NCI-H1105 treated with DMSO at 0.1 percent for 48 hours (cell line): ENCODE measurements at places on chromosomes 6 and 20.

DNA sequence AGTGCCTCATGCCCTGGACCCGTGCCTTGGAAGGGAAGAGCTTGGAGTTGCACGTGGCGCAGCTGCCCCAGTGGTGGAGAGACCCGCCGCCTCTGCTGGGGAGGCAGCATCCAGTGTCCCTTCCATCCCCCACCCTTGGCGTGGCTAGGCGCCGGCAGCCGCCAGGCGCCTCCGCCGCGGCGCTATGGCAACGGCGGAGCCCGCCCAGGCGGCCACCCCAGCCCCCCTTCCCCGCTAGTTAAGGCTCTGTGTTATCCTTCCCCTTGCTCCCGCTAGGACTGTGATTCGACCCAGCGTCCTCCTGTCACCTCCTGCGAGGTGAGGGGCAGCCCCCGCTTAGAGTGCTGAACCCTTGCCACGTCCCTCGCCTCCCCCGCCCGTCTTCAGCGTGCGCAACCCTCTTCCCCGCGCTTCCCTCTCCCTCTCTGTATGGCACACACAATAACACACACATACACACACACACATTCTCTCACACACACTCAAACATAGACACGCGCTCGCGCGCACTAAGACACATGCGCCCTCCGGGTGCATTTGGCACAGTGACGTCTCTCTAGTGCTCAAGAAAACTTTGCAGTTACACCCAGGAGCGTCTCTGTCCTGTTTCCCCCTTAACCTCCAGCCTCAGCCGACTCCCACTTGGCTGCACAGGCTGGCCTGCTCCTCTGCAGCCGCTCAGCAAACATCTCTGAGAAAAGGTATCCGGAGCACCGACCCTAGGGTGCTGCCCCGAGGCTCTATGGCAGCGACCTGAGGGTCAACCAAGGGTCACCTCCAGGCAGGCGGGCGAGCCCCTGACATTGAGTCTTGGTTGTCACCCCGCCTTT, 8.5 kb downstream of the GRIK2 start:
- DNase-seq, result peak; percentile 41

DNA sequence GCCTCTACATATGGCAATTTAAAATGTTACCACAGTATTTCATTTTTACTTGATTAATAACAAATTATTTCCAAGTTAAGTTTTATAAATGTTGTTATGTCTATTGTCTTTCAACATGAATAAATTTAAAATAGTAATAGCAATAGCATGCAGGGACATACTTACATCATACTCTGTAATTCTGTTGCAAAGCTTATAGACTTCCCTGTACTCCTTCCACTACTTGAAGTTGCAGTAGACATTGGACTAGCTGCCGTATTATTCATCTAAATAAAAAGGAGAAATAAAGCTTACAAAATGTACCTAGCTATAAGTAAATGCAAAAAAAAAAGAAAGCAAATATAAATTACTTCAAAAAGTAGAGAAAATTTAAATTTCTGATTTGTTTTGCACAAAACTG, 12.7 kb downstream of the SUPT3H start:
- DNase-seq, result no peak

DNA sequence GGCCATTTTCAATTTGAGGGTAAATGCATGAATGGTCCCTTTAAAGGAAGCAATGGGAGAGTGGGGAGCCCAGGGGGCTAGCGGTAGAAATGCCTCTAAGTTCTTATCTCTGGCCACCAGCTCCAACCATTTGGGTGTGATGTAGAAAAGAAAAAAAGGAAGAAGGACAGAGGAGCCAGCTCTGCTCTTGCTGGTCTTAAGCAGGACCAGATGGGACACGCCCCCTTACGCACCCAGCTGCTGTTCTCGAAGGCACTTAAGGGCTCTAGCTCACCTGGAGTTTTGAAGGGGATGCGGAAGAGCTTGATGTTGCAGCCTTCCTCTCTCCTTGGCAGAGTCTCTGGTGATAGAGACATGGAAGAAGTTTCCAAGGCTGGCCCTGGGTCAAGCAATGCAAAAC, 59.5 kb upstream of the RNF144B start:
- peak; percentile 23 for DNase-seq

DNA sequence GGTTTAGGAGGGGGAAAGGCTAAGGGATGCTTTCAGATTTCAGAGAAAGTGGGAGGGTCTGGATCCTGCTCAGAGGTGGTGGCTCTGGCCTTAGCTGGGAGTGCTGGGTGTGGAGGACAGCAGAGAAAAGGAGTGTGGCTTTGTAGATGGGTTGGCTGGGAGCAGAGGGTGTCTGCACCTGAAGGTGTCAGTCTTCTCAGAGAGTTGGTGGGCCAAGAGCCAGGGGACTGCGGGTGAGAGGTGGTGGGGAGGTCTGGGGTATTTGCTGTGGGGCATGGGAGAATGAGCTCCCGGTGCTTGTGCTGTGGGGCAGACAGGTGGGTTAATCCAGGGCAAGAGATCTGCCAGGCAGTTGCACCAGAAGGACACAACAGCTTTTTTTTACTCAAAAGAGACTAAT, 67.4 kb downstream of the TOX2 start:
- DNase-seq, result no peak

DNA sequence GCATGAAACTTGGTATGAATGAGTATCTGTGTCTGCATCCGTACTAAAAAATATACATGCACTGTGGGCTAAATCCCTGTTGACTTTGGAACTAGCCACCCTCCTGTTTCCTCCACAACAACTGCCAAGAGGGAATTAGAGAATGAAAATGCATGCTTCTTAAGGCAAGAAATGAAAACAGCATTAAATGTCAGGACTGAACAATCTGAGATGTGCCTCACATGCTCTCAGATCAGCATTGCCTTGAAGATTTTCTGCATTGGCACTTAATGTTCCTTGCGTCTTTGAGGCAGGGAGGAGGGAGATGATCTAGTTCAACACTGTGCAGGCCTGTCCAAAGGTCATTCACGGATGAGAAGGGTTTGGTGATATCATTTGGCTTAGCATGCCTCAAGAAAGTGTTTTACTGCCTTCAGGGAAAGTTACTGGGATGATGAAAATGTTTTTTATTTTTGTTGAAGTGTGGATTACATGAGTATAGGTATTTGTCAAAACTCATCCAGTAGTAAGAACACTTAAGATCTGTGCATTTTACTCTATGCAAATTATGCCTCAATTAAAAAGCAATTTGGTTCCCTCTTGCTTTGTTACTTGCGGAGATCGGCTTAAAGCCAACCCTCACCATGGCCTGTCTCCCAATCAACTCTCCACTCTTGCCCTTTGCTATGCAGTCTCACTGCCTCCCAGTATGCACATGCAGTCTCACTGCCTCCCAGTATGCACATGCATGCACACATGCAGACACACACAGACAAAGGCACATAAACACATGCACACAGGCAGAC, 47.5 kb upstream of the RIN2 start:
- DNase-seq, result no peak

DNA sequence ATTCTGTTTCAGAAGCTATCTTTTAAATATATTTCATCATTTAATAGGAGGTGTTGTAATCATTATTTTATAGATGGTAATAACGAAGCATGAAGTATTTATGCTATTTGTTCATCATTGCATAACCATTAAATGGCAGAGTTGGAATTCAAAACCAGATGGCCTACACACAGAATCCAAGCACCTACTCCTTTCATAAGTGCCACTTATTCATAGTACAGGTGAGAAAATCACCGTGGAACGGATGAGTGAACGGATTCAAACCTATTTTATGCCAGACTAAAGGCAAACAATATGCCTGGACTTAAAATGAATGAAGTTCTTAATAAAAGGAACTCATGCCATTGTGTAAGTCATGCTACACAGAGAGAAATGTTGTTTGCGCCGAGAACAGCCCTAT, 397.9 kb upstream of the ADGRB3 start:
- DNase-seq, result peak; percentile 13

DNA sequence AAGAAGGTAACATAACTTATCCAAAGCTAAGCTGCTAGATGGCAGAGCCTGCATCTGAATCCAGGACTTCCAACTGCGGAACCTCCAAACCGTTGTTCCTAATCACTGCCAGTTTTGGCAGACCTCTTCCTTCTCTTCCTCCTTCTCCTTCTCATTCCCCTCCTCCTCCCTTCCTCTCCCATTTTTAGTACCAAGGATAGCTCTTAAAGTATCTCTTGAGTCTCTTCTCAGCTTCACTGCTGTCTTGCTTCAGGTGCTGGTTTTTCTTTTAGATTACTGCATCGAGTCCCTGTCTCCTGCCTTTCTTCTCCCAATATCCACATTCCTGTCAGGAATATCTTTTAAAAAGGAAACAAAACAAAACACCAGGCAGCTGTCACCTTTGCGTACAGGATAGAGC, 77.1 kb downstream of the CDYL start:
- no peak for DNase-seq
